ENCODE measurements at places on chromosomes 4 and X.

- no peak for DNase-seq
These were observed 94.9 kb downstream of the LARP1B start for GRCh38 chr4:128155874-128156456.

DNA sequence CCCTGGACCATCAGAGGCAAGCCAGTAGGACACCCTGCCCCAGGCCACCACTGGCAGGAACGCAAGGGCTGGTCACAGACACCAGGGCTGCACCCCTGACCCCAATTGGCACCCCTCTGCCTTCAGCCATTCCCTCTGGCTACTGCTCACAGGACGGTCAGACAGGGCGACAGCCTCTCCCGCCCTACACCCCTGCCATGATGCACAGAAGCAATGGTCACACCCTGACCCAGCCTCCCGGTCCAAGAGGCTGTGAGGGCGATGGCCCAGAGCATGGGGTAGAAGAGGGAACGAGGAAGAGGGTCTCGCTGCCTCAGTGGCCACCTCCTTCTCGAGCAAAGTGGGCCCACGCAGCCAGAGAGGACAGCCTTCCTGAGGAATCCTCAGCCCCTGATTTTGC is 143.5 kb downstream of the SOWAHB start:
- DNase-seq: no peak

DNA sequence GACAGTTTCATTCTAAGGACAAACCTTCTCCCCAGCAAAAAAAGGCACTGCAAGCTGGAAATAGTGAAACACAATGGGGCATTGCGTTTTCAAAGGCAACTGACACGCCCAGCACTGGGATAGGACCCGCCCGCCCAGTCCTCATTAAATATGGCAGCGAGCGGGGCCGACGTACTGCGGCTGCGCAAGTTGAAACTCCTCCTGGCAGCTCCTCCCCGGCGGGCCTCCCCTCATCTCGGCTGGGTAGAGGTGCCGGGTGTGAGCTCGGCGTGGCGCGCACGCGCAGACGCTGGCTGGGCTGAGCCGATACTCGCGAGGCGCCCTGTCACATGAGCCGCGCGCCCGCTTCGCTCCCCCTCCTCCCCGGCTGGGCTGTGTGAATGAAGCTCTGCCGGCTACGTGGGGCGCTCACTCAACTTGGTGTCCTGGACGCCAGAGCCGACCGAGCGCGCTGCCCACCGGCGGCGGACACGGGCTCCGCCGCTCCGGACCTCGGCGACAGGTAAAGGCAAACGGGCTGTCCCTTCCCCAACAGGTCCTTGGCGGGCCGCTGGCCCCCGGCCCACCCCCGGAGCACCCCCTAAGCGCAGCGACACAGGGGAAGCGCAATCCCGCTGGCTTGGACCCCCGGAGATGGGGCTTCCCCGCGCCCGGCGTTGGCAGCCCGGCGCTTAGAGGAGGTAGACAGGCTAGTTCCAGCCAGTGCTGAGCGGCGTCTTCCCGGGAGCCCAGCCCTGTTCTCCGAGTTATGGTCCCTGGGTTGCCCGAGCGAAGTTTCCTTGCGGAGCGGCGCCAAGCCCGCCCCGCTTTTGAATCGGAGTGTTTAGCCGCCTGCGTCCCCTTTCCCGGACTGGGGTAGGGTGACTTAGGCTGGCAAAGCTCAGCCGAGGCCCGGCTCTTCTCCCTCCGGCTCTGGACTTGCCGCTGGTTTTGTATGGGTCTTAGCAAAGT is at the start of gene CLCN5:
Gene CLCN5, plus strand, starts transcription at position 306 of the 951 bp plus-strand sequence. CDS start 2,703 bp downstream, outside the sequence.
- DNase-seq: peak; percentile 92

DNA sequence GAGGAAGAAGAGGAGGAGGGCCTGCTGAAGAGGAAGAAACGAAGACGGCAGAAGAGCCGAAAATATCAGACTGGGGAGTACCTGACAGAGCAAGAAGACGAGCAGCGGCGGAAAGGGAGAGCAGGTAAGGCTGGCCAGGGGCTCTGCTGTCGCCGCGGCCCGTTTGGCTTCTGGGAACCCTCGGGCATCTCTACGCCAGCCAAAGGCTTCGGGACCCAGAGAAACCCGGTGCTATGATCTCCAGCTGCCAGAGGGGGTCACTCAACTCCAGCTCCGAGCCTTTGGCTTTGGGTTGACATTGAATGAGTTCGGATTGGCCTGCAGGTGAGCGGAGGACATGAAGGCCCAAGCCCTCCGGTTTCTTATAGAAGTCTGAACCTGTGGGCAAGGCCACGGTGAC is 42.8 kb downstream of the BCORL1 start:
- no peak for DNase-seq

- no peak for DNase-seq
These were observed 209.2 kb downstream of the TECRL start for GRCh38 chr4:64200001-64200555.

DNA sequence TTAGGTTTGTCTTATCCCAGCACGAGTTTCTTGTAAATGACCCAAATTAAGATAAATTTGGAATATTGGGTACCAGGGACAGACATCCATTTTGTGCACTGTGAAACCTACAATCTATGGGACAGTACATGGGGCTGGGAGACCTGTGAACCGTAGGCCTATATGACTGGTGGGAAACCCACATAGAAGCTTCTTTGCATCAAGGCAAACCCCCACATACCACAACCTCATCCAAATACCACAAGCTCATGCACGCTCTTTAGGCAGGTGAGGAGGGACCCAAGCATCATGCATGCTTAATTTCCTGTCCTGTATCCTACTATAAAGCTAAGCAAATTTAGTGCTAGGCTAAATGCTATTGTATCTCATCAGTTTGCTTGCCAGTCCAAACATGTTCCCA is 47.8 kb downstream of the NIPAL1 start:
- no peak for DNase-seq

- DNase-seq: no peak
These were observed 62.6 kb upstream of the C4orf54 start for GRCh38 chr4:99720206-99720605.

DNA sequence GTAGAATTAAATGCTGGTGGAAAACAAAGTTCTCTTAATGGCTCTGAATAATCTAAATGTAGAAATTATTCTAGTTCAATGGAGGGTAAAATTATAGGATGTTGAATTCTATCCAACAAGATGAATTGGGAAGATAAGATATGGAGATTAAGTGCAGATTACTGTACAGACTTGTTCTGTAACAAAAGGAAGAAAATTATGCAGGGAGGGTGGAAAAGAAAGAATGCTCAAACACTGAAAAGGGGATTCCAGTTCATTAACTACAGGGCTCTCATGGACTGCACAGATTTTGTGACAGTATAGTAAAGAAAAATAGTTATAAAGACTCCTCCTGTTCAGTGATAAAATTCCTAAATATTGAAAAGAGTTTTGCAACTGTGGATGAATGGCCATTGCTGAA is 1794.0 kb upstream of the PCDH7 start:
- DNase-seq: no peak

DNA sequence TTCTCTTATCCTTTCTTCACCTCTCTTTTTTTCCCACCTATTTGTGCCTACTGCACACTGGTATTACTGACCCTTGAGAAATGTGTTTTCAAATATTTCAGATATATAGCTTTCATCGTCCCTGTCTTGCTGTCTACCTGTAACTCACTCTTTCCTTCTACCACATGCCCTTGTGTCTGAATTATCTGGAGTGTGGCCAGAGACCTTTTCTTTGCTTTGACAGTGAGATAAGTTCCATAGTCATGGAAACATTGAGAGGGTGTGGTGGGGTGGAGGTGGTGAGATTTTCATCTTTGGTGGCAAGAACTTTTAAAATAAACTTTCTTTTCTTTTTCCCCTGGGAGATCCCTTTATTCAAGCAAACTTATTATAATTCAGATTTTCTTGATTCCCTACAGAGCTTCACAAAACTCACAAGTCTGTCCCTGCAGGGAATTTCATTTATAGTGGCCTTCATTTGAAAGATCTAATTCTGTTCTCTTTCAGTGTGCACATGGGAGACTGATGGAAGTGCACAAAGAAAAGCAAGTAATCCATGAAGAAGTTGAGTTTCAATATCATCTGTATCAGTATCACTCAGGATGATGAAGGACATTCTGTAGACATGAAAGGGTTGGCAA is 95.7 kb downstream of the SH2D1A start:
- no peak for DNase-seq

GRCh38 chr4:15740764-15741404 is 37.2 kb upstream of the CD38 start:
- no peak for DNase-seq

DNA sequence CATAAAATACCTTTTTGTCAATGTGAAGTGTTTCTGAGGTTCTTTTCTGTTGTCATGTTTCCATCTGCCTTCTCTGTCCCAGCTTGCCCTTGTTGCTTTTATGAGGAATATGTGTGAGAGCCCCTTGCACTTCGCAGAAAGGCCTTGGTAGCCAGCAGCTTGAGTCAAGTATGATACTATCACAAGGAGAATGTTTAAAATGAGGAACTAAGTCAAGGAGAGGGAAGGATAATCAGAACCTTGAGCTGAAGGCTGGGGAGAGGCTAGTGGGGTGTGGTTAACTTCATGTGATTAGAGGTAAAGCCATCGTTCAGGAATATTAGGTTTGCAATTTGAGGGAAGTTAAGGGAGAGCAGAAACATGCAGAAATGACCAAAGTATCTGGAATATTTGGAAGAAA is 12.7 kb downstream of the PGK1 start:
- DNase-seq: no peak

- no peak for DNase-seq
These were observed 56.5 kb upstream of the C4orf50 start for GRCh38 chr4:6074758-6075157.

DNA sequence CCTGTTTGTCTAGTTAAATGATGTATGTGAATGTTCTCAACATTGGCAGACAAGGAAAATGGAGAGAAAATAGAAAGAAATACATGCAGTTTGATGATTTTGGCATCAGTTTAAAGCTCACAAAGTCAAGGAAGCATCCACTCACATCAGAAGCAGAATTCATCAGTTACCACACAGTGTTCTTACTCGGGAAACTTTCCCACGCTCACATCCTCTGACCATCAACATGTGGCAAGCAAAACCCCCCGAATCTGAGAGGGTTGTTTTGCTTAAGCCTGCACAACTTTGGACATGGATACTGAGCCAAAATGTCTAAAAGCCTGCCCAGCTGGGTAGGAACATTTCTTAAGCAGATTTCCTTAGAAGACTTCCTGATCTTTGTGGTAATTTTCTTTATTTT is 407.6 kb downstream of the ANKRD50 start:
- no peak for DNase-seq

DNA sequence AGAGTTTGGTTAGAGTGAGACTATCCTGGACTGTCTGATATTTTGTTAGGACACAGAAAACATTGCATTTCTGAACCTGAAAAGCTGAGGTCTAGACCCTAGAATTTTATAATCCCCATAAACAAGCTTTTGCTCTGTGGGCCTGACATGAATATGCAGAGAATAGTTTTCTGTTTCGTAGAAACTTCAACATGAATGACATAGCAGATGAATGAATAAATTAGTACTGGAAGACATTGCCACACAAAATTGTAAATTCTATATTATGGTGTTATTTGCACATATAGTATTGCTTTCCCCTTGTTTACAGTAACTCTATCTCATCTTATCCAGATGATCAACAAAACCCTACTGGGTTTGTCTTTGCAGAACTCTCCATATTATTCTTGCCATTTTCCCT is 54.9 kb upstream of the MAML3 start:
- no peak for DNase-seq

GRCh38 chrX:2430265-2430825 is 70.4 kb downstream of the DHRSX start:
- DNase-seq: no peak

DNA sequence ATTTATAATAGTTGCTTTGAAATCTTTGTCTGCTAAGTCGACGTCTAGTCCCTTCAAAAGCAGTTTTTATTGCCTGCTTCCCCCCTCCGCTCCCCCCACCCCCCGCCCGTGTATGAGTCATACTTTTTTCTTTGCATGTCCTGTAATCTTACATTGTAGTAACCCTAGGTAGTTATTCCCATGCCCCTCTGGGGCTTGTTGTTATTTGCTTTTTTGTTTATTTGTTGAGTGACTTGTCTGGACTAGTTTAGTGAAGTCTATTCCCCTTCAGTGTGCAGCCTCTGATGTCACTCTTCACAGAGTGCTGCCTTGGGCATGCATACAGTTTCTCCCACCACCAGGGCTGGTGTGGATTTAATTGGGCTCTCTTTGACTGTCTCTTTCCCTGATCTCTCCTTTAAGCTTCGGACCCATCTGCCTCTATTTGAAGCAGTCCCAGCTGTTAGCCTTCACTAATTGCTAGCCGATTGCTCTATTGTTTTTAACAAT is 86.2 kb downstream of the PPEF1 start:
- no peak for DNase-seq

- DNase-seq: no peak
These were observed 48.6 kb upstream of the DCX start for GRCh38 chrX:111460607-111461006.
